ENCODE measurements at places on chromosomes 16 and 17.

DNA sequence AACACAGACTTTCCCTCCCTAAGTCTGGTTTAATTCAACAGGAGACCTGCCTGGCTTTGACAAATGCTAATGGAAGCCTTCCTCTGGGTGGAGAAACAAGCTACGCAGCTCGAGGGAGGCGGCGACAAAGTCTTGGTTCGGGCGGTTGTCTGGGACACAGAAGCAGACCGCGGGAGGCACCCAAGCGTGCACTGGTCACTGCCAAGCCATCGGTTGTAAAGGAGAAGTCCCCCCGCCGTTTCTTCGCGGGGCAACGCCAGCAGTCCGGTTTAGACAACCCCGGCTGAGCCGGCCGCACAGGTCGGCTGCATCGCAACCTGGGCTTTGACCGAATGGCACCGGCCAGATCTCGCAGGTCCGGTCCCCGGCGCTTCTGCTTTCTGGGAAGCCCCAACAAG is 586 bp downstream of the GLYR1 start:
- no peak for DNase-seq

DNA sequence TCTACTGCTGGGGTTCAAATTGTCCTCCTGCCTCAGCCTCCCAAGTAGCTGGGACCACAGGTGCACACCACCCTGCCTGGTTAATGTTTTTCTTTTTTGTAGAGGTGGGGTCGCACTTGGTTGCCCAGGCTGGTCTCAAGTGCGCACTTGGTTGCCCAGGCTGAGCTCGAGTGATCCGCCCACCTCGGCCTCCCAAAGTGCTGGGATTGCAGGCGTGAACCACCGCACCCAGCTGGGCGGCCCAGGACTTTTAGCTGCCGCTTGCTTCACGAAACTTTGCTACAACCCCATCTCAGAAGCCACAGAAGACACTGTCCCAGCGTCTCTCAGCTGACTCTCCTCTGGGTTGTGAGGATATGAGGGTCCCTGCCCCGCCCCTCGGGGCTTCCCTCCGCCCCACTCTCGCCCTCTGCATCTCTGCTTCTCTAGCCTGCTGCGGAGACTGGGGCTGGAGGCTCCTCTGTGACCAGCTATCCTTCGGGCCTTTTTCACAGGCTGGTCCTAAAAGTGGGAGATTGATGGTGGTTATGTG is 48.8 kb upstream of the CBX4 start:
- no peak for DNase-seq

- DNase-seq, result no peak
Observed at GRCh38 chr17:1997927-1998742, 27.0 kb downstream of the RTN4RL1 start.

GRCh38 chr17:72382971-72383722 is 262.3 kb downstream of the SOX9 start:
- no peak for DNase-seq

DNA sequence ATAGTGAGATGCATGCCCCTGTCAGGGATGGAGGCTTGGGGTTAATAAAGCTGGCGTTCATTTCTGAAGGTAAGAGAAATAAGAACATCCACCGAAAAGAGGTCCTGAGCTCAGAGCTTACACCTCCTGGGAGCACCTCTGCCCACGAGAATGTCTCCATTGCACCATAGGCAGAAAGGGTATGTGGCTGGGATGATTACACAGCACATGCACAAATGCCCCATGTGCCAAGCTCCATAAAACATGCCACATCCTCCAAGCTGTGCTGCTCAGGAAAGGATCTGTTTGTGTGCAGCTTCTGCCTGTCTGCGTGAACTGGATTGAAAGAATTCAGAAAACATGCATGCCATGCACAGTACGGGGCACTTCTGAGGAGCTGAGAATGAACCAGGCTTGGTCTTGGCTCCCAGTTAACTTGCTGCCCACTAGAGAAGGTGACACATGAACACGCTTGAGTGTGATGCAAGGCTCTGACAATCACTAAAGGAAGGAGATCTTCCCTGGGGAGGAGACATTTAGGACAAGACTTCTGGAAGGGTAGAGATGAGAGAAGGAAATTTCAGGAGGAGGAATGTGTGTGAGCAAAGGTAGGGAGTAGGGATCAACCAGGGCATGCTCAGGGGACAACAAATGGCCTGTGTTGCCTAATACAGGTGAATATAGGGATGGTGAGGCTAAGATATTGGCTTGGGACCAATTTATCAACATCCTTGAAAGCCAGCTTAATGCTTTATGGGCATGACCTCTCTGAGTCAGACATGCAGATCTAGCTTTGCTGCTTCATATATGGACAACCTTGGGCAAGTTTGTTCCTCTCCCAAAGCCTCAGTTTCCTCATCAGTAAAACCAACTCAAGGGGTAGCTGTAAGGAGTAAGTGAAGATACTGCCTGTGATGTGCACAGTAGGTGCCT is 32.0 kb upstream of the SMPD3 start:
- no peak for DNase-seq

DNA sequence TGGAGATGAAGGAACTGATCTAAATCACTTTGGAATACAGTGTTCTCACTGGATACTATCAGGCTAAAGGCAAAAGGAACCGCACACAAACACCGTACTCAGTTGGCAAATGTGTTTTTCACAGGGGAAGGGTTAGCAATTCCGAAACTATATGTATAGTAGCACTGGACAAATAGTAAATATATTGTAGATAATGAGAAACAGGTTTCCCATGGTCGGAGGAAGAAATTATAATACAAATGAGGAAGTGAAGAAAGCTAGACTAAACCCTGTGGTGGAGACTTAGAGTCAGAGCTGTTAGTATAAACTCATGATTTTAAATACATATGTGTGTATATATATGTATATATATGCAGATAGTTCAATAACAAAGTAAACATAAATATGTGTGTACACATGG is 414.1 kb upstream of the SALL1 start:
- no peak for DNase-seq

GRCh38 chr17:47184681-47185080 is 4.4 kb downstream of the CDC27 start:
- no peak for DNase-seq

DNA sequence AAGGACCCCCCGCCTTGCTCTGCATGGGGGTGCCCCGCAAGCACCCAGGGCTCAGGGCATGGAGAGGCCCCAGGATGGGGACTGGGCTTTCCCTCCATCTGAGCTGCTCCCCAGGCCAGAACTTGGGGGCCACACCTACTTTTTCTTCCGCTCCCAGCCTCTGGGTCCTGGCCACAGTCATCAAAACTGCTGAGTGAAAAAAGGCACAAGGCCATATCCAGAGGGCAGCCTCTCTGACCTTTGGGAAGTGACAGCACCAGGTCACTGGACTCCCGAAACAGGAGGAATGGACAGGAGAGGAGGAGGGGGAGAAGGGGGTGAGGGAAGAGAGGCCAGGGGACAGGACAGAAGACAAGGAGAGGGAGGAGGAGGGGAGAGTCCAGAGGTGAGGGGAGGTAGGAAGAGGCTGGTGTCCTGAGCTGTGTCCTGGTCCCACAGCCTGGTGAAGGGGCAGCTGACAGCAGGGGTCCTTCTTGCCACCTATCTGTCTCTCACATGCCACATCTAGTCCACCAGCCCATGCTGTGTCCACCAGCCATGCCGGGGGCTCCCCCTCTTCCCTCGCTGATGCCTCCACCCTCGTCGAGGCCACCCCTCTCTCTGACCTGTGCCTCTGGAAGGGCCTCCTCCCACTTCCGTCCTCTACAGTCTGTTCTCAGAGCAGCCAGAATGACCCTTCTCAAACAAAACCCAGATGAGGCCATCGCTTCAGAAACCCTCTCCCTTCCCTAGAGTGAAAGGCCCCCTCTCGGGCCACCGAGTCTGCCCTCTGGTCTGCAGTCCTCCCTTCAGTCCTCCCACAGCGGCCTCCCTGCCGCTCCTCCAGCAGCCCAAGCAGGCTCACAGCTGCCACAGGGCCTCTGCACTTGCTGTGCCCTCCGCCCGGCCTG is 73.9 kb upstream of the TOB1 start:
- DNase-seq, result no peak

GRCh38 chr17:27665549-27665948 is 34.6 kb downstream of the LGALS9 start:
- DNase-seq, result no peak

DNA sequence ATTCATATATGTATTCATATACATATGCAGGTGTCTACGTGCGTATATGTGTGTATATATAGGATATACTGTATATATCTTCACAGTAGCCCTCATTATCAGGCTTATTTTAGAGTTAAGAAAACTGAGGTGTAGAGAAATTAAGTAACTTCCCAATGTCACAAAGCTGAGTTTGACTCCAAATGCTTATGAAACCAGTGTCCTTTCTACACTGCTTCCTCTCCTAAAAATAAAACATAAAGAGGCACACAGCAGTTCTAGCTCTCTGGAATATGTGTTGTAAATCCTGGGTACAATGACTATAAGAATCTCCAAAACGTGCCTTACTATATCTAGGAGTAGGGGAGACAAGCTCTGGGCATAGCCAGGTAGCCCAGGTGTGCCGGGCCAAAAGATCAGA is 40.0 kb upstream of the CCL1 start:
- no peak for DNase-seq

- DNase-seq, result no peak
Observed at GRCh38 chr16:11329071-11329491, 16.2 kb upstream of the RMI2 start.

DNA sequence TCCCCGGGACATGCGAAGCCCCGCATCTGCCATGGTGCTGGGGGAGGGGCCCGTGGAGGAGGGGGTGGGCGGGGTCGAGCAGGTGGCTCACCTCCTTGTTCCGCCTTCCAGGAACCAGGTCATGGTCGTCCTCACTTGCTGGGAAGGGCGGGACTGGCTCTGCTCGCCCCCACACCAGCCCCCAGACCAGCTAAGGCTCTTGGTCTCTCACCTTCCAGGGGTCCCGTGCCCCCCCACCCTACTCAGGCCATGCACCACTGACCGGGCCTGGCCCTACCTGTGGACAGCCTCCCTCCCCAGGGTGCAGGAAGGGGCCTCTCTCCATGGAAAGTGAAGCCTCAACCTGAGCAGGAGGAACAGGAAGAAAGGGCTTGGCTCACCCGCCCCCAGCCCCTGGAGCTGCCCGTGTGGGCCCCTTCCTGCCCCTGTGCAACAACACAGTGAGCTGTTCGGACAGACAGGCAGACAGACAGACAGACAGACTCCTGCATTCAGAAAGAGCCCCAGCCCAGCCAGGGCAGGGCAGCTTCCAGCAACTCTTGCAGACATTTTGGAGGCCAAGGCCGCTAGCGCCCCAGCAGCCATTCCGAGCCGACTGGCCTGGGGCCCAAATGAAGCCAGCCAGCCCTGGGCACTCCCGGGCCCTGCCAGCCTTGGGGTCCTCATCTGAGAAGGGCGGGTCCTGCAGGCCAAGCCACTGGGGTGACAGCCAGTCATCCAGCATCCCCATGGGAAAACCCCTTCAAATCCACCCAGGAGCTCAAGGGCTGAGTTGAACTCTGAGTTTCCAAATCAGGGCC is 8.1 kb upstream of the KREMEN2 start:
- DNase-seq, result no peak

DNA sequence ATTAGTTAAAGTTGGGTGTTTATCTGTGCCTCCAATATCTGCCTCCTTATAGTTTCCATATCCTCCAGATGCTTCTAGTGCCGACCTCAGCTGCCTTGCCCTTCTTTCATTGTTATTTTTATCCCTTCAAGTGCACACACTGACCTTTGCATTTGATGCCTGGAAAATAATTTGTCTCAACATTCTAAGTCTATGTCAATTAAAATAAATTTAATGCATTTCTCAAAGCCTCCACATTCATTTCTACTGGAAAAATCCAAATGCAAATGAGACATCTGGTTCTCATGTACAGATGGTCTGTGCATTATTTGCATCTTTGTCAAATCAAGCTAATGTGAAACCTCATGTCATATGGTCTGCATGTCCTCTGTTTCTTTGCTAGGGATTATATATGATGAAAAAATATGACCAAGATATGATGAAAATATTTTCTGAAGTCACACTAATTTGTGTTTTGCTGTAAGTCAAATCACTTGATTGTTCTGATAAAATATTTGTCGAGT is 61.4 kb downstream of the TMEM100 start:
- DNase-seq, result no peak

GRCh38 chr17:16492613-16493530 is 879 bp upstream of the LRRC75A start:
- DNase-seq, result no peak

DNA sequence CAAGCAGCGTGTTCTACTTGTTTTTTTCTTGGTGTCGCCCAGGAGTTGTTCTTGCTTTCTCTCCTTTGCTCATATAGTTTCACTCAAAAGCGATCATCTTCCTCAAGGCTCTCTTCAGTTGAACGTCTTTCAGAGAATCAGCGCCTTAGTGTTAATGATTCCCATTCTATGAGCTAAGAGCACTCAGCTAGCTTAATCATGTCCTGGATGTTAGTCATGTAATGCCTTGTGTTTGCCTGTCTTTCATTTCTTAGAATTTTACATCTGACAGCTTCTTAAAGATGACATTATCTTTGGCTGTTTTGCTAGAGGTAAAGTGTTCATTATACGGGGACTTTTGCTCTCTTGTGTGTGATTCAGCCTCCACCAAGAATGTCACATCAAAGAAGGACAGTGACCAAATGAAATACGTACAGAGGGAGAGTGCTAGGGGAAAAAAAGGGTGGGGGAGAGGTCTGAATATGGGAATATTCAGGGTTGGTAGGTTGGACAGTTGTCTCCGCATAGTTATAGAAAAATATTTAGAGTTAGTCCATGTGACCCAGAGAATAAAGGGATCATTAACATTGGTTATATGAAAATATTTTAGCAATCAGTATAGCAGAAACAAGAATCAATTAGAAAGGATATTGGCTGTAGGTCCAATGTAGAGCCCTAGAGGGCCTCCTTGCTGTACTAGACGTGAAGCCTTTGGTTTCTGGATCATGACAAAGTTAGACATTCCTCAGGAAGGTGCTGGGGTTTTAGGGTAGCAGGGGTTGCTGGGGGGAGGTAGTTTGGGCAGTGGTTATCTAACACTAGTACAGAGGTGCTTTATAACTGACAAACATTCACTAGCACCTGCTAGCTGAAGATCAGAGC is 31.9 kb upstream of the ANKFN1 start:
- DNase-seq, result no peak

DNA sequence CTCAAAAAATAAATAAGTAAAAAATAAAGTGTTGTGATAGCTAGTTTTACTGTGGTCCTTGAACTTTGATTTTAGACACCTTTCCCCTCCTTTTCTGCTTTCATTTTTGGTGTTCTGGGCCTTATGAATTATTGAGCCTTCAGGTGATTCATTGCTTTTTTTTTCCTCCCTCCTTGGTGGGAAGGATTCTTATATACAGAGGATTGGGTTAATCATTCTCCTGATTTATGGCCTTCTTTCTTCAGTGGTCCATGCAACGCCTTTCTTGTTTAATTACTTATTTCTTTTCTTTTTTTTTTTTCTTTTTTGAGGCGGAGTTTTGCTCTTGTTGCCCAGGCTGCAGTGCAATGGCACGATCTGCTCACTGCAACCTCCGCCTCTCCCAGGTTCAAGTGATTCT is 8.0 kb upstream of the MYL4 start:
- DNase-seq, result no peak

DNA sequence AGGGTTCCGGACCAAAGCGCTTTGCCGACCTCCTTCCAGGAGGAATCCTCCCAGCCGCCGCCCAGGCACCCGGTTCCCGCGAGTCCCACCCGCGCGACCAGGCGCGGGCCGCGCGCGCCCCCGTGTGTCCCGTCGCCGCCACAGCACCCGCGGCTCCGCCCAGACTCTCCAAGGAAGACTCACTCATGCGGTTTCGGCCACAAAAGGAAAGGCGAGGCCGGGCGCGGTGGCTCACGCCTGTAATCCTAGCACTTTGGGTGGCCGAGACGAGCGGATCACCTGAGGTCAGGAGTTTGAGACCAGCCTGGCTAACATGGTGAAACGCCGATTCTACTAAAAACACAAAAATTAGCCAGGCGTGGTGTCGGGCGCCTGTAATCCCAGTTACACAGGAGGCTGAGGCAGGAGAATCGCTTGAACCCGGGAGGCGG is 3.5 kb upstream of the PKMYT1 start:
- DNase-seq, result peak; percentile 46
